ENCODE measurements at places on chromosomes 11 and 22.

DNA sequence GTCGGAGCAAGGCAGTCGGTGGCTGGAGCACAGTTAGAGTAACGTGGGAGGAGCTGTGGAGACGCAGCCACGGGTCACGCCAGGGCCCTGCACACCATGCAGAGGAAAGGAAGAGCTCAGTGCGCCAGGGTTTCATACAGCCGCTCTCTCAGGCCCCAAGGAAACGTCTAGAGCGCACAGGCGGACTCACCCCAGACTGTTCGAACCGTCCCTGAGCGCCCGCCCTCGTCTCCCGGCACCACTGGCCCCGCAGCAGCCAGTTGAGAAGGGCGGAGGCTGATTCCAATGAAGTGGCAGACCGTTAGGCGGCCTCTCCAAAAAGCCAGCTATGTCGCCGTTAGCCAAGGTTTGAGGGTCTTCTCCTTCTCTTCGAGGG, 483 bp upstream of the HYLS1 start:
- DNase-seq: no peak

- no peak for DNase-seq
These were observed 49.8 kb downstream of the SMCO4 start for GRCh38 chr11:93493252-93493897.

DNA sequence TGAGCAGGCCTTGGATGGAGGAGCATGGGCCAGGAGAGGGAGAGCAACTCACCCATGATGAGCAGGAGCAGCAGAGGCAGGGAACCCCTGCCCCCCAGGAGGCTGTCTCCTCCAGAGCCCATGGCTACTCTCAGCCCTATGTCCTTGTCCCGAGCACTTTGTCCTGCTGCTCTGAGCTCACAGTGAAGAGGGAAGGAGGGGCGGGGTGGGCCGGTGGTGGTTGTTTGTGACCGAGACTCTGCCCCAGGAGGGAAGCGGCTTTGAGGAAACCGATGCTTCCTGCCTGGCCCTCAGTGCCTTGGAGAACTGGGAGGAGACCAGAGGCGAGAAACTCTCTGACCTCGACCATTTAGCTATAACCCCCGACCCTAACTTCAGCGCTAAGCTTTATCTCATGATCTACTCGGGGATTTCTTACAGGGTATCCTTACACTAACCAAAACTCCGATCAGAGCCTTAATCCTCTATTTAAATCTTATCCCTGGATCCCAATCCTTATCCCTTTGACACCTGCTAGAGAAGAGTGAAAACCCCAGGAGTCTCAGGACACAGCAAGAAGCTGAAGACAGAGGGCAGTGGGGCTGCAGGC, at the start of gene ROBO4:
Gene ROBO4, minus strand, starts transcription at position 192 of the 589 bp plus-strand sequence. Its CDS starts 70 bp downstream, at position 122.
- no peak for DNase-seq

- DNase-seq: no peak
These were observed 43.1 kb downstream of the TYR start for GRCh38 chr11:89220684-89221339.

- DNase-seq: no peak
These were observed 3.7 kb upstream of the TMEM109 start for GRCh38 chr11:60910281-60910687.

DNA sequence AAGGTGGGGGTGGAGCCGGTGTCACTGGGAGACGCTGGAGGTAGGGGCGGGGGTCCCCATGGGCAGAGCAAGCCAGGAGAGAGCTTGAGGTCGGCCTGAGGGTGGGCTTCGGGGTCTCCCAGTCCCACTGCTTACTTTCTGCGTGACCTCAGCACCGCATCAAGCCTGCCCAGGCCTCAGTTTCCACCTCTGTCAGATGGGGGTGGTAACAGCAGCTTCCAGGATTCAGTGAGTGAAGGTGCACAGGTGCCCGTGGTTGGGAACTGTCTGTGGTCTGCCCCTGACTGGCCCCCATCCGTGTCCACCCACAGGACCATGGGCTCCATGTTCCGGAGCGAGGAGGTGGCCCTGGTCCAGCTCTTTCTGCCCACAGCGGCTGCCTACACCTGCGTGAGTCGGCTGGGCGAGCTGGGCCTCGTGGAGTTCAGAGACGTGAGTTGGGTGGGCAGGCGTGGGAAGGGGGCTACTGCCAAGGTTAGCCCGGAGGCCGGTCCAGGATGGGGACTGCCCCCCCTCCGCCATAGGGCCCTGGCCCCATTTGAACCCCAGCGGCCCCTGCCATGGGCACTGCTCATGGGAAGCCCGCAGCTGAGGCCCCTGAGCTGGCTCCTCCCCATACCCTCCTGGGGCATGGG, 2.2 kb downstream of the TCIRG1 start:
- DNase-seq: no peak

DNA sequence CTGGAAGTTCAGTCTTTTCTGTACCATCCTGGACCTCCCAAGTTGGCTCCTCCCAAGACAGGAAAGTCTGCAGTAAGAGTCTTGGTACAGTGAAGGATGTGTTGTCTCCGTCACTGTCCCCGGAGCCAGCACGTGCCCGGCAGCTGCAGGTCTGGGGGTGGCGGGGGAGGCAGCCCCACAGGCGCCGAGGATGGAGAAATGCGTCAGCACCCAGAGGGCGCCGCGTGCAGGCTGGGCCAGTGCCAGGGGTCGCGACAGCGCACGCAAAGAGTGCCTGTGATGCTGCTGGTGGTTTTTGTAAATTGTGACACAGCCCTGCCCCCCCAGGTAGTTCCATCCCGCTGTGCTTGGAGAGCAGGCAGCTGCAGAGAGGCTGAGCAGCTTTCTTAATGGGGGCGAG, 1200.5 kb downstream of the BRD1 start:
- DNase-seq: no peak

- DNase-seq: no peak
These were observed 304.8 kb upstream of the ISX start for GRCh38 chr22:34761111-34761510.

DNA sequence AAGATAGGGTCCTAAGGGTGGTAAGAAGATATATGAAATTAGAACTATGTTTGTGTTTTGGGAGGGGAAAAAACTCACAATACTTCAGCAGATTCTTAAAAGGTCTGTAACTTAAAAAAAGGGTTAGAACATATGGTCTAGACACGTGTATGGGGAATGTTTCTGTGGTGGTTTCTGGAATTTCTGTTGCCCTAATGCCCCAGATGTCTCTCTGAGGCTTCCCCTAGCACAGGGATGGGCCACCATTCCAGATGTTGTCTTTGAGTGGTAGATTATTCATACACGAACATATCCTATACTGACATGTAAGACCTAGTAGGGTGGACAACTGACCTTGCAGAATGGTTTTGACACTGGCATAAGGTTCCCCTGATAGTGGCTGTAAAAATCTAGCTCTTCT, 26.2 kb downstream of the EHF start:
- DNase-seq: no peak

DNA sequence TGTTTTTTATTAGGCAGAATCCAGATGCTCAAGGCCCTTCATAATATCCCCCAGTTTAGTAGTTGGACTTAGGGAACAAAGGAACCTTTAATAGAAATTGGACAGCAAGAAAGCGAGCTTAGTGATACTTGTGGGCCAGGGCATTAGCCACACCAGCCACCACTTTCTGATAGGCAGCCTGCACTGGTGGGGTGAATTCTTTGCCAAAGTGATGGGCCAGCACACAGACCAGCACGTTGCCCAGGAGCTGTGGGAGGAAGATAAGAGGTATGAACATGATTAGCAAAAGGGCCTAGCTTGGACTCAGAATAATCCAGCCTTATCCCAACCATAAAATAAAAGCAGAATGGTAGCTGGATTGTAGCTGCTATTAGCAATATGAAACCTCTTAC, 1.4 kb downstream of the HBB start:
- DNase-seq: no peak

All from smooth muscle cell of the brain vasculature (primary cell).